ENCODE measurements at places on chromosomes 4 and X.

DNA sequence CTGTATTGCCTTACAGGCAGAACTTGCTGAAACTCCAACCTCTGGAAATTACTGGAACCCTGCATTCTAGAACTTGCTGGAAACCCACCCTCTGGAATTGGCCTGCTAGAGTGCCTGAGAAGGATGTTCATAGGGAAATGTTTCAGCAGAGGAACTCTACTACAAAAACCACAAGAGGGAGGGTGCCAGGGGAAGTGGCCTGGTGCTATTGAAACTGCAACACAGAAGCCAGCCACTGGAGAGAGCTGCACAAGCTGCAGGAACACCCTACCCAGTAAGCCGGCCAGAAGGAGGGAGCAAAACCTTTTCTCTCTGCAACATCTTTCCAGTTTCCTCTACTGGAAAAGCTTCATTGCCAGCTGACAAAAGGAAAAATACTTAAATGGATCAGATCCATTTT, 2.5 kb upstream of the BRWD3 start:
- no peak for DNase-seq

DNA sequence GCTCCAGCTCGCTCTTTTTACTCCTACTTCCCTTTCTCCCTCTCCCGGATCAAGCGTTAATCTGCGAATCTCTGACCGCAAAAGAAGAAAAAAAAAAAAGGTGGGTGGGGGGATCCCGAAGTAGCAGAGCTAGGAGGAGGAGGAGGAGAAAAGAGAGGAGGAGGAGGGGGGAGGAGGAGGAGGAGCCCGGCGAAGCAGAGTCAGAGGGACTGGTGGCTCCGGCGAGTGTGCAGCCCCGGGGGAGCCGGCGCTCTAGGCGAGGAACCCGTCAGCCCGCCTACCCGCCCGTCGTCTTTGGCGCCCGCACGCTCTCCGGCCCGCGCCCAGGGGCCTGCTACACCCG, at the start of gene NHSL2:
Gene NHSL2 (plus strand): TSS at position 203 of the 343 bp plus-strand sequence.
- DNase-seq = no peak

DNA sequence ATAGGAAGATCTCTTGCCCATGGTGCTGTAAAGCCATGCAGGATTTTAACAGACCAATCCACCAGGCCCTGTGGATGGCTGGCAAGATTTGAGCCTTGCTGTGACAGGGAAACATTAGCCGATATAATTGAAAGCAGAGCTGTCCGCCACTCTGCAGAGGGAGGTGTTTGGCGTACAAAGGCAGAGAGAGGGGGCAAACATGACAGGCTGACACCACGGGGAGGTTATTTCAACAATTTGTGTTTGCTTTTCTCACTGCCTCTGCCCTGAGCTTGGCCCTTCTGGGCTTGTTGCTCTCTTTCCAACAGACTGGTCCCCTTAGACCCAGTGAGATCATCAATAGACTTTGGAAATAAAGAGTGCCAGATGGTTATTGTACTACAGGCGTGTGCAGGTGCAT, 59.4 kb downstream of the CLNK start:
- DNase-seq = no peak

GRCh38 chr4:171981185-171981584, 168.0 kb downstream of the GALNTL6 start:
- no peak for DNase-seq

DNA sequence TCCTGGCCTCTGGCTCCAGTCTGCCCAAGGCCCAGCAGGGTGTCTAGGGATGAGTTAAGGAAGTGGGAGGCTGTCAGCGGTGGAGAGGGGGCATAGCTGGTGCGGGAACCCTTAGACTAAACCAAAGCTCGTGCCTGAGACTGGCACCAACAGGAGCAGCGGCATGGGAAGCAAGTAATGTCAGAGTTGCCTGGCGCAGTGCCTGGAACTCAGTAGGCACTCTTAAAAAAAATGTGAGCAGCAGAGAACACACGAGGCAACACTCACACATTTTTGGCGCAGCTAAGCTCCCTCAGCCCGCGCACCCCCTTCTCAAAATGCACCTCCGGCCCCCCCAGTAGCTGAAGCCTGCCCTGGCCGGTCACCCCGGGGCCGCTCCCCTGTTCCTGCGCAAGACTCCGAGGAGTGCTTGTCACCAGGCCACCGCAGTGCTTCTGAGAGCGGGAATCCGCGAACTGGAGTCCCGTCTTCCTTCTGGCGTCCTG, 583 bp downstream of the GABRE start:
- DNase-seq = no peak

GRCh38 chr4:183354219-183354618, 32.0 kb upstream of the CLDN24 start:
- no peak for DNase-seq

DNA sequence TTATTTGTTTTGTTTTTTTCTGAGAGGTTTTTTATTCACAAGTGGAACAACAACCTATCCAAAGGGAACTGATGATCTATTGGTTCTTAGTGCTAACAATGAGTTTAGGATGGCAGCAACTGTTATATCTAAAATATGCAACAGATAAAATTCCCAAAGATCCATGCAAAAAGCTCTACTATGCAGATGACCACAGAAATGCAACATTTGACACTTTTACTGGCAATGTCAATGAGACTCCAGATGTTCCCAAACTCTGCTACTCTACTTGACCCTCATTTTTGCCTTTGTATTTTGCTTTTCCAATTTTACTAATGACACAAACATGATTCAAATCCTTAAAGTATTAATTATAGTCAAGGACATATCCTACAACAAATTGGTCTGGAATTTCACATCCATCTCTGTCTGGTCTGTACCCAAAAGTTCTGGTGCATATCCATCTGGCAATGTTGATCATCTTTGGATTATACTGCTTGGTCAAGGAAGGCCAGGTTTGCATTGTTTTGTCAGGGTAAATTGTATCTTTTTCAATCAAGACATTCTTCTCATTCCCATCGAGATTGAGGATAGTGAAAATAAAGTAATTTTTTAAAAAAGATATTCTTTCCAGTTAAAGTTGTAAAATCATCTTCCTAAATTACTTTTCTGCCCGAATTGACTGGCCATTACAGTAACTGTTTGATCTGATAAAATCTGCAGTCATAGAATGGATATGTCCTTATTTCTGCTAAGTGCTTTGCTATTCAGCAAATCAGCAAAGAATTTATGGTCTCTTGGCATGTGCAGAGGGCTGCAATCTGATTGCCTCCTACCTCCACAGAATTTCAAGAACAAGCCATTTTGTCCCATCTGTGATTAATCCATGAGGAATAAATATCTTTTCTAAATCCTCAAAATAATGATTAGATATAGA, 73.6 kb downstream of the FGFBP1 start:
- DNase-seq = no peak

DNA sequence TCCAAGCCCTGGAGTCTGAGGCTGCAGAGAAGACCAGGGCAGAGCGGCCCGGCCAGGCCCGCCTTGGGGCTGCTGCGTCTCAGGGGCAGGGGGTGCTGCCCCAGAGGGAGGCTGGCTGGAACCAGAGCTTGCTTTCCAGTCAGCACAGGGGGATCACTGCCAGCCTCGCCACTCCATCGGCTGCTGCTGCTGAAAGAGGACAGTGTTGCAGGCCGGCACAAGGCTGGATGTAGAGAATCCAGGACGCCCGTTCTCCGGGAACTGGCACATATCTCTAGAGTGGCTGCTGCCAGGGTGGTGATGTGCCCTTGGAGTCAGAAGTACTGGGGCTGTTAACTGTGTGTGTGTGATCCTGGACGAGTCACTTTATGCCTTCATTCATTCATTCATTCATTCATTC, 31.9 kb upstream of the SORCS2 start:
- no peak for DNase-seq

DNA sequence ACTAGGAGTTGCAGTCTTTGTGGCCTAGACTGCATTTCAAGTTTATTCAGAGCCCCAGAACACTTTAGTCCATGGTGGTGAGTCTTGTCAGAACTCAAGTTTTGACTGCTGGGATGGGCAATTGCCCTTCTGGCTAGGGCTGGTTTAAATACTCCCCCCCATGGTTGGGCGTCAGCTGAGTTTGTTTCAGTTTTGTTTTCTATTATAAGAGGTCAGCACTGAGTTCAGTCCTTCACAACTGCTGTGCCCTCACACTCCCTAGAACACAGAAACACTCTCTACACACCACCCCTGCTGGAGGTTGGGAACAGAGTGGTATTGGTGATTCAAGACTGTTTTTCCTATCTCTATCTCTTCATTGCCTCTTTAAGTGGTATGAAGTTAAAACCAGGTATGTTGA, 217.0 kb downstream of the GUCY2F start:
- DNase-seq = no peak

GRCh38 chrX:40097504-40098263, at the start of gene BCOR:
Gene BCOR, minus strand, starts transcription at chrX:40097958. Its CDS starts 20,029 bp downstream, at chrX:40077929.
- DNase-seq = no peak

GRCh38 chr4:37662861-37663390, 23.2 kb downstream of the RELL1 start:
- no peak for DNase-seq

GRCh38 chr4:146522869-146523205, 1.1 kb upstream of the SLC10A7 start:
- no peak for DNase-seq

GRCh38 chr4:179361978-179362486, 1919.8 kb upstream of the AGA start:
- no peak for DNase-seq

DNA sequence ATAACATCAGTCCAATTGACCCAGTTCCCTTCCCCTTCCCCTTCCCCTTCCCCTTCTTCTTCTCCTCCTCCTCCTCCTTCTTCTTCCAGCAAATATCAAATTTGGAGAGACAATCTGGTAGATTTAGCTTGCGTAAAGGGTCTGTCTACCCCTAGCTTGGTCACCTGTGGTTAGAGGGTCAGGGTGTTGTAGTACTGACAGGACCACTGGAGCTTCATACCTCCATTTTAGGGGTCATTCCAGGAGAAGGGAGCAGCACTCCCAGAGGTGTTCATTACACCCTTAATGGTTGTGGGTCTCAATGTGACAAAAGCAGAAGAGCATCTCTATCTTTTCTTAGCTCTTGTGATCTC, 3.7 kb upstream of the FGB start:
- no peak for DNase-seq

- DNase-seq = no peak
Measured at GRCh38 chr4:109123951-109124350, 178.5 kb downstream of the COL25A1 start.

- DNase-seq = no peak
Measured at GRCh38 chrX:72475952-72476668, 96.5 kb downstream of the HDAC8 start.

GRCh38 chr4:12137575-12137974, 708.9 kb upstream of the HS3ST1 start:
- no peak for DNase-seq

- no peak for DNase-seq
Measured at GRCh38 chrX:69073721-69074120, 91.5 kb downstream of the PJA1 start.

DNA sequence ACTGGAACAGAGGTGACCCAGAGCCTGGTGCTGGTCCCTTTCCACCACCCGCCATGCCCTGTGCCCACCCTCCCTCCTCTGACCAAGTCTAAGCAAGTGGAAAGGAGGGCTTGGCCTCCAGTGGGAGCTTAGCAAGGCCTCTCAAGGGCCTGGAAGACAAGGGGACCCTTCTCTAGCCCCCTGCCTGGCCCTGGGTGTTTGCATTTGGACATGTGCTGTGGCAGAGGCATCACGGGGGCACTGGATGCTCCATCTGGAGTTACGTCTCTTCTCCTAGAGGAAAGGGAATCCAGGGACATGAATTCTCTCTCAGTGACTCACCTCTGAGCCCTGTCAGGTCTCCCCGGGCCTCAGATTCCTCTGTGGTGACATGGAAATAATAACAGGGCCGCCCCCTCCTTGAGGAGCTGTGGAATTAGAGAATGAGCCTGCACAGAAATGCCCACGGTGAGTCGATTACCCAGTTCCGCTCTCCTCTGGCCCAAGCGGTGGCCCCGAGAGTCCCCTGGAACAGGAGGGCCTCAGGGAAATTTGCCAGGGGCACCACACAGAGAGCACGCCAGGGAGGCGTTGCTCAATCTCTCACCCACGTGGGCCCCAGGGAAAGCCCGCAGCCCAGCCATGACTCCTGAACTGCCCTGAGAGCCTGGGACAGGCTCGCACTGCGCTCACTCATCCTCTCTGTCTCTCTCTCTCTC, 189.6 kb downstream of the BCOR start:
- DNase-seq = peak; percentile 91

Data from GM04503 (cell line).